ENCODE measurements at places on chromosomes 16 and 17.
A peak's percentile ranks its signal among the peaks of the same experiment; 100 is the strongest.

GRCh38 chr17:82475458-82475857 is 16.9 kb downstream of the NARF start:
- no peak for DNase-seq

DNA sequence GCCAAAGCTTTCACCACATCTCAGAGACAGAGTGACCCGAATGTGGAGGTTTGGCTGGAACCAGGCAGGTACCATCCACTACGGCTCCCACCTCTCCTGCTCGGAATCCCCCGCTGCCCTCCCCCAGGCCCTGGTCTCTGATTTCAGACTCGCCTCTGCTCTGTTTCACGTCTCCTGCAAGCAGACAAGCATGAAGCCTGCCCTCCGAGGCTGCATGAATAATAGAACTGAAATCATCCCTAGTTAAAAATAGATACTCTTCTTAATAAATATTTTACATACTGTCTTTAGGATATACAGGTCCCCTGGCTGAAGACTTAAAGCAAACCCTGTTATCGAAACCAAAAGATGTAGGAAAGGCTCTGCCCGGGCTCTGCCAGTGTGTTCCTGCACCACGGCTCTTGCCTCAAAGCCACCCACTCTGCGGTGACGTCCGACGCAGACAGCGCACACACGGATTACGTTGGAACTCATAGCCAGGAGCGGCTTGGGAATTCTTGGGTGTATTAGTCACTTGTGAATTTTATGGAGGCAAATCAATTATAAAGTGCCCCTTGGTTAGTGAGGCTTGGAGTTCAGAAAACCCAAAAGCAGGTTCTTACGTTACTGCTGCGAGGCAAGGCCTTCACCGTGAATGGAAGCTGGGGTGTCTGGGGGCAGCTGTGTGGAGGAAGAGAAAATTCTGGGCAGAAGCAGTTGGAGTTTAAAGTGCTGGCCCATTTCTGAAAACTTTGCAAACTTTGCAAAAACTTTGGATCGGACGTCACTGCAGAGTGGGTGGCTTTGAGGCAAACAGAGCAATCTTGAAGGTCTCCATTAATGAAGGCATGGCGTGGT is 25.6 kb upstream of the NPTX1 start:
- DNase-seq: no peak

DNA sequence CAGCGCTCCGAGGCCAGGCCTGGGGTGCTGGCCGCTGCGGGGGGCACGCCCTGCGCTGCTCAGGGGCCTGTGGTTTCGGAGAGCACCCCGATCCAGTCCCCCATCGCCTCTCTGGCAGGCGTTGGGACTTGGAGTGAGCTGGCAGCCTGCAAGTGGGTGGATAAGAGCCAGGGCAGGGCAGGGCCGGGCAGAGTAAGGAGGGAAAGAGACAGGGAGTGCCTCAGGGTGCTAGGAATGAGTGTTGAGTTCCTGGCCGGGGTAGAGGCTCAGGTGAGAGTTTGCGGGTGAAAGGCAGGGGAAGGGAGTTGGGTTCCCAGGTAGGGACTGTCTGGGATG is 1.3 kb downstream of the CDH13 start:
- no peak for DNase-seq

DNA sequence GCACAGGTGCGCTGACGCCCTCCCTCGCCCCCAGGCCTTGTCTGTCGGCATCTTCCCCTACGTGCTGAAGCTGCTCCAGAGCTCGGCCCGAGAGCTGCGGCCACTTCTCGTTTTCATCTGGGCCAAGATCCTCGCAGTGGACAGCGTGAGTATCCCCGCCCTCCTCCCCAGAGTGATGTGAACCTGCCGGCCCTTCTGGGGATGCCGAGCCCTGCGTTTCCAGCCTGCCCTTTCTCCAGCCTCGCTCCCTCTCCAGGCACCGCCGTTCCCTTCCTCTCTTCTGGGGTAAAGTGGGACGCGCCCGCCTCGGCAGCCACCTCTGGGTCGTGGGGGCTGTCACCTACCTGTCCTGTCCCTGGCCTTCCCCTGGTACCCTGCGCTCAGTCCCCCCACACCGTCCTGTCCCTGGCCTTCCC is 133.9 kb upstream of the CHMP6 start:
- no peak for DNase-seq

DNA sequence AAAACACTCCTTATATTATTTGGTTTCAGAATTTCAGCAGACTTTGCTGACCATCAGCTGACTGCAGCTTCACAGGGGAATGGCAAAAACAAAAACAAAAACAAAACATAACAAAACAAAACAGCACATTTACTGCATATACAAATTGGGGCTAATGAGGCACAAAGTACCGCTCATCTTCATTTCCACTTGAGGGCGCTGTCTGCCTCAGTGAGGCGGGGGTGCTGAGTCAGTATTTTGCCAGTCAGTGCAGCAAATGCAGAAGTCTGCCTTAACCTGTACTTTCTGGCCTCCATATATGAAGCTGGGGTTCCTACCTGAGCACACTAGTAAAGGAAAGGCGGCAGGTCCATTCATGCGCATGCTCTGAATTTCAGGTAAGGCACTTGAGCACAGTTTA is 13.5 kb upstream of the DYNLRB2 start:
- no peak for DNase-seq

DNA sequence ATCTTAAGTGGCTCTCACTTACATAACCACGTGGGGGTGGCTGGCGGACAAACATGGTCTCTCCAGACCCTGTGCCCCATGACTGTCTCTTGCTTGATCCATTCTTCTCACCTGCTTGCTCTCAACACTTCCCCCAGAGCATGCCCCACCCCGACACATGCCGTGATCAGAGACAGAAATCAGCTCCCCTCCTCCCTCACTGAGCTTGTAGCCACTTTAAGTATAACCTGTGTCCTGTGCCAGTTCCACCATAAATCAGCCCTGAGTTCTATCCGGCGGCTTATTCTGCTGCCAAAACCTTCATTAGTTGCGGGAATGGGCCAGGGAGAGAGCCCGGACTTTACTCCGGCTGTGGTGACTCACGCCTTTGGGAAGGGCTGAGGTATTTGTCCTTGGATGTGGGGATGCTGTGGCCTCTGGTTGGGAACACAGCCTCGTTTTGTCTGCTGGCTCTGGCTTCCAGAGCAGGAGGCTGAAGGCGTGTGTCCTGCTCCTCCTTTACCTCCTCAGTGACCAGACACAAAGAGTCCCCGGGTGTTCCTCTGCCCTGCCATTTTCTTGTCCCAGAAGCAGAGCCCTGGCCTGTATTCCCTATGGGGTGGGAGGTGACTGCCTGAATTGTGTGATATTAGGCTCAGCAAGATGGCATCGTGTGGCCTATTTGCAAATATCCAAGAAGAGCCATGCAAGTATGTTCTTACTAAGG is 21.1 kb downstream of the ANKRD40 start:
- no peak for DNase-seq

GRCh38 chr16:66889622-66890021 is 9.3 kb downstream of the PDP2 start:
- DNase-seq: no peak

- no peak for DNase-seq
Observed at GRCh38 chr17:32998887-32999228, 7.2 kb downstream of the SPACA3 start.

DNA sequence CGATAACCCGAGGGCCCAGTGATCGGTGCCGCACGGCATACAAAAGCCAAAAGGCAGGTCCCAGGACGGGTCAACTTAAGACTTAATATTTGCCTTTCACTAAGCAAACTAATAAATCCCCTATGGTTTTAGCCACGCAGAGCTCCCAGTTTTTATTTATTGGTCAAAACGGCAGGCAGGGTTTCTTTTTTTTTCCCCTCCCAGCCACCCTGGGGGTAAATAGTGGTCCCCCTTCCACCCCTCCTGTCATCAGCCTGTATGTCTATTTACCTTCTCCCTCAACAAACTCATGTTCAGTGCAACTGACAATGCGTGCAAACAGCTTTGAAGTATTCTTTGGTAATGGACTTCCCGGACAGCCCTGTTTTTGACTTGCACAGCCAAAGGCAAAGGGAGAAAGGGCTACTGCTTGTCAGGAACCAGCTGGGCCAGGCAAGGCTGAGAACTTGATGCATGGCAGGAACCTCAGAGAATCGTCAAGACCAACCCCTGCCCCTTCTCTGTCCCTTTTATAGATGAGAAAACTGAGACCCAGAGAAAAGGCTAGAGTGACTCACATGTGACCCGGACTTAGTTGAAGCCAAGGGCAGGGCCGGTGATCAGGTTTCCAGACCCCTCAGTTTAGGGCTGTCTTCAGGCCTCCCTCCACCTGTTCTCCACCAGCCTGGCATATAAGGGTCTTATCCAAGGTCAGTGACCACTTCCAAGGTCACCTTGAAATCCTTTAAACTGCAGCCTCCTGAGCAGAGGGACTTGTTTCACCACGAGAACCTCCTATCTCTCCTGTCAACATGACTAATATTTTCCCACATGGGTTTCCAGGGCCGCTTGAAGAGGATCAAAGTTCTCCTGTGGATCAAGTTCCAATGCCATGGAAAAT is 279.0 kb downstream of the SOX9 start:
- no peak for DNase-seq

DNA sequence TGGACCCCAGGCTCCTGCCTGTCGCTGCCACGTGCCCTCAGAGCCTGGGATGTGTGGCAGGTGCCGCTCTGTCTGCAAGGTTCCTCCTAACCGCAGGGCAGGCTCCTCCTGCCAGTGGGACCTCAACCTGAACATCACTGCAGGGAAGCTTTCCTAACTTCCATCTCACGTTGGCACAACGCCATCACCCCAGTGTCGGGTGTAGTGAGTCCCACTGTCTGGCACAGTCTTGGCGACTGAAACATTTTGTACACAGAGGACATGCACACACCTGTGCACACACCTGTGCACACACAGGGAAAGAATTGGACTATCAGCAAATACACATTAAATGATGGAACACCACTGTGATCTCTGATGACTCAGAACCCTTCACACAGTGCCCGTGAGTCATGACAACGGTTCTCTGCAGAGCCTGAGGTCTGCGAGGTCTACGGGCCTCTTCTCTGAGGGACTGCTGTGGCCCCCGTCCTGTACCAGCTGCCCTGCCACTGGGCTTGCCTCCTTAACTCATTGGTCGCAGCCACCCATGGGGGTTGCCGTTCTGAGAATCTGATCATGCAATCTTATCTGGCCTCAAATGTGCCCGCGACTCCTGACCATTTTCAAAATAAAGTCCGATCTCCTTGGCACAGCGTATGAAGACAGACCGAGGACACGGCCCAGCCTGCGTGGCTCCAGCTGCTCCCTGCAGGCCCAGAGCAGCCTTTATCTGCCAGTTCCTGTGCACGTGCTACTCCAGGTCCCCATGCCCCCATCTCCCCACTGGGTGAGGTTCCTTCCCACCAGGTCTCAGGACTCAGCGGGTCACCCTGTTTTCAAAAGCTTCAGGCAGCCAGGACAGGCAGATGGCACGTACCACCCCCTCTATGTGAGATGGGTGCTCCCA is 7.6 kb downstream of the CCDC57 start:
- peak; percentile 42 for DNase-seq

DNA sequence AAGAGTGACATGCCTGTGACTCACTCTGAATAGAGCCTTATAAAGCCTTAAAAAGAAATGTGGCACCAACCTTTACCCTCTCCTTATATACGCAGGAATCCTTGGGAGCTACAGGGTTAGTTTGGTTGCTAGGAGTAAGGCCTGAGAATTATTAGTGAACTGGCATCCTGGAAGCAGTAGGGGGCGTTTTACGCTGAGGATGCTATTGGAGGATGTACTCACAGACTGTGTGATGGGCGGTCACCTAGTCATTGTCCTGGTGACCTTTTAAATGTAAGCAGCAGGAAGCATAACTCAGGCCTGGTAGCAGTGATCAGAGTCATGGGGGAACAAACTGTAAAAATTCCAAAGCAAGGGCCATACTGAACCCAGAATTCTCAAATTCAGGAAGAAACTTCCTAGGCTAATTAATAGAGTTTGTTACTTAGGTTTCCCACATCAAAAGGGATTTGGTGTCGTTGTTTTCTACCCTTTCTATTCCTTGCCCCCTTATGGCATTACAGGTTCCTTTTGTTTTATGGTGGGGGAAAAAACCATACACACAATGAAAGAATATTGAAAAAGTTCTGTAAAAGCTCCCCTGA is 153.8 kb downstream of the SNX11 start:
- DNase-seq: no peak

DNA sequence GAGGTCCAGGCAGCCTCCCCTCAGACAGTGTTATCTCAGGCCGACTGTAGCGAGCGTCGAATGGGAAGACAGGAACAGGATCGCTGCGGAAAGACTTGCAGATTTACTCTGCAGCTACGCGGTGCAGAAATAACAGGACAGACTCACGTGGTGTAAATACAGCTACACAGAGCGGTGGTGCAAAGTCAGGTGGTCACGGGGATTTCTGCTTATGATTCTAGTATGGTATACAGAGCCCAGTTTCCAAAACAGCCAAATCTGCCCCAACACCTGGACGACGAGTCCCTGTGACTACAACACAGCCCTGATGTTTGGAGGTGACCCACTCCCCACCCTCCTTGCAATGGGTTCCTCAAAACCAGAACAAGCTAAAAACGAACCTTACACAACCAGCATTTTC is 40.6 kb upstream of the ABR start:
- DNase-seq: no peak

DNA sequence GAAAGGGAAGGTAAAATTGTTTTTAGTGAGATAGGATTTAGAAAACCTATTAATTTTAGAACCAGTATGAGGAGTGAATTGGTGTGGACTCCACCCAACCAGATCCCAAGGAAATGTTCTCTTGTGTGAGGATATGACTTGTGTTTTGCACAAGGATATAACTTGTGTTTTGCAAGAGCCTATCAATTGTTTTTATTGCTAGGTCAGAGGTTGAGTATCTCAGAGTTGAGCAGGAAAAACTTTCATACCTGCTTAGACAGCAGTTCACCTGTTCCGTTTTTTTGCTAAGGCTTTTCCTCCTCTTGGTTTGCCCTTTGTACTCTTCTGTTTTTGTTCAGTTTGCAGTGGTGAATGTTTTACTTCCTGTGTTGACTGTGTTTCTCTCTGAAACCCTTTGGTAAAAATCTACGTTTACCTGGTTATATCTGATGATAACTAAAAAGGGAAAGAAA is 5.1 kb downstream of the NBR1 start:
- DNase-seq: no peak

Data from amniotic stem cell (primary cell).